ENCODE measurements at places on chromosomes 6 and 20.

GRCh38 chr20:16123623-16124022 is 449.6 kb downstream of the KIF16B start:
- no peak for DNase-seq

DNA sequence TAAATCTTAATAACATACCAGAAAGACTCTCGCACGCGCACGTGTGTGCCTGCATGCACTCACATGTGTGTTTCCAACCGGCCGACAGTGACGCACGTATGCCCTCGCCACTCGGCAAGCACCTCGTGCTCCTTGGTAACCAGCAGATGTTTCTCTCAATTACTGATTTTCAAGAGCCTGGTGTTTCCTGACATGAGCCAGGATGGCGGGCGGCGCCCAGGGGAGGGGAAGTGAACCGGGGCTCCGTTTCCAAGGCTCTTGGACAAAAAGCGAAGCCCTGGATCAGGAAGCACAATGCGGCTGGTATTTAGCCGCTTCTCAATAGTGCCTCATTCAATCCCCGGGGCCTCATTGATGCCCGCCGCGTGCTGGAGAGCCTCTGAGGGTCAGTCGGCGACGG is 37.7 kb downstream of the PMEPA1 start:
- no peak for DNase-seq

DNA sequence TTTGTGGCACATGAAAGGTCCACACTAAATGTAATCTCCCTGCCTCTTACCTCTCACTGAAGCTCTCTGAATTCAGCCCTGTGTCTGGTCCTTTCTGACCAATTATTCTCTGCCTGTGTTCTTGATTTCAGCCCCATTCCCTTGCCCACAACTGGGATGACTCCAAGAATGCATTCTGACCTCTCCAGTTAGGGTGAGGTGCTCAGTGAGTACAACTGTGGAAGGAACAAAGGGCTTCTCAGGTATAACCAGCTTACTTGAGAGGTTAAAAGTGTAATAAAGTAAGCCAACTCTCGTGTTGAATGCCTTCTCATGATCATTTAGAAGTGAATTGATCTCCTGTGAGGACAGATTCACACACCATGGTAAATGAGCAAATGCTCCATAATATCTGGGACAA is 88.1 kb downstream of the GCLC start:
- no peak for DNase-seq

DNA sequence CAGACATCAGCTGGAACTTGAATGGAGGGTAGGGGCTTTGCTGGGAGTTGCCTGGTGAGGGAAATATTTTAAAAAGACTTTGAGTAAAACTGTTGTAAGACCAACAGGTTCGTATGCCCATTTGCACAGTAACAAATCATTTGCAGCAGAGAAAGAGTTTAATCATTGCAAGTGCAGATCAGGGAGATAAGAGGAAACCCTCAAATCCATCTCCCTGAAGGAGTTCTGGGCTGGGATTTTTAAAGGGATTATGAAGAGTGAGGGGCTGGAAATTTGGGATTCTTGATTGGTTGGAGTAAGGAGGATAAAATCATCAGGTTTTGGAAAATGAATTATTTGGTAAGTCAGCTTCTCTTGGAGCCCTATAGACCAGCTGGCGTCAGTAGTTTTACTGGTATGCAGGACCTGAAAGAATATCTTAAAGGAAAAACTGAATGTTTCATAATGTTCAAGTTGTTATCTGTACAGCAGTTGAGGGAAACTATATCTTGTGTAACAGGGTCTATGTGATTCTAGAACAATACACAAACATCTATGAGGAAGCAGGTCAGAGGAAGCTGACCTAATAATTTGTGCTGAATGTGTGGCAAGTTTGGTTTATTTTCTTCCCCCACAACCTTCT is 295.5 kb downstream of the PLCB1 start:
- DNase-seq, result no peak

DNA sequence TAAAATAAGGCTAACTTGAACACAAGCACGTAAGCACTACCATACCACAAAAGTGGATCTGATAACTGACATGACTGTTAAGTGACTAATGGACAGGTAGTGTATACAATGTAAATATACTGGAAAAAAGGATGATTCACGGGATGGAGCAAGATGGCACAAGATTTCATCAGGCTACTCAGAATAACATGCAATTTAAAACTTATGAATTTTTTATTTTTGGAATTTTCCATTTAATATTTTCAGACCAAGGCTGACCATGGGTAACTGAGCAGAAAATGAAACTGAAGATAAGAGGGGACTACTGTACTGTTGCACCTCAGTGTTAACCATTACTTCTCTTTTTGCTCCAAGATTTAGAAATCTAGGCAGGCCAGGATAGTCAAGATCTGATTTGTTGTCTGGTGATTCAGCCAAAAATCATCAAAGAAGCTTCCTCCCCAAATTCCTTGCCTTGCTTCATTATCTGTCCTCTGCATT is 45.4 kb downstream of the TPBG start:
- DNase-seq, result no peak

DNA sequence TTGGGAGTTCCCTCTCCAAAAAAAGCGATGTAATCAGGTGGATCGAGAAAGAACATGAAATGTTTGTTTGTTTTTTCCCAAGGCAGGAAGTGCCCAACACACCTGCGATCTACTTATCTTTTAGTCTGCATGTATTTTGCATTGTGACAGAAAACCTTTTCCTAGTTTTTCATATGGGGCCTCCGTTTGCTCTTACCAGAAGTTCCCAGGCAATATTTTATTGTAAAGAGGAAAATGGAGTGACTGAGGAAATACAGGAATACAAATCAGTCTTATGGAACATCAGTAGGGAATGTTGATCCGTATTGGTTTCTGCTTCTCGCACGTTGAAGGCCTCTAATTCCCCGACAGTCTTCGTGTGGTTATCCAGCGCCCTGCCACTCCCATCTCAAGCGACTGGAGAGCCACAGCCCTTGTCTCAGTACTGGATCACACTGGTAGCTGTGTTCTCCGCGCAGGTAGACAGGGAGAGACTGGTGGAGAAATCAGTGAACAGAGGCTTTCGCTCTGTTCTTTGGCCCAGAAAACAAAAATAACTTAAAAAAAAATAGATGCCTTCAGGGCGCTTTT is 107.4 kb downstream of the TRIM27 start:
- no peak for DNase-seq

DNA sequence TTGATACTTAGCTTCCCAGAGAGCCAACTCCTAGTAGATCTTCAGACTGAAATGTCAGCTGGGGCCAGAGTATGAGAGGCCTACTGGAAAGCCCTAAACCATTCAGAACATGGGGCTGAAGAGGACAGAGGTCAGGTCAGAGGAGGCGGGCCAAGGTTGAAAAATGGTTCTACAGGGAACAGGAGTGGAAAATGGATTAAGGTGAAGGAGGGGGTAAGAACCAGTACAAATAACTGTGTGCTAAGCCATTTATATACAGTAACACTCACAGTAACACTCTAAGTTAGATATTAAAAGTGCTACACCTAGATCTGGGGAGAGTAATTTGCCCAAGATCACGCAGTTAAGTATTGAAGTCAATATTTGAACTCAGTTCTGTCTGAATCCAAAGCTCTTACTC is 313.2 kb upstream of the MAP3K7 start:
- no peak for DNase-seq

DNA sequence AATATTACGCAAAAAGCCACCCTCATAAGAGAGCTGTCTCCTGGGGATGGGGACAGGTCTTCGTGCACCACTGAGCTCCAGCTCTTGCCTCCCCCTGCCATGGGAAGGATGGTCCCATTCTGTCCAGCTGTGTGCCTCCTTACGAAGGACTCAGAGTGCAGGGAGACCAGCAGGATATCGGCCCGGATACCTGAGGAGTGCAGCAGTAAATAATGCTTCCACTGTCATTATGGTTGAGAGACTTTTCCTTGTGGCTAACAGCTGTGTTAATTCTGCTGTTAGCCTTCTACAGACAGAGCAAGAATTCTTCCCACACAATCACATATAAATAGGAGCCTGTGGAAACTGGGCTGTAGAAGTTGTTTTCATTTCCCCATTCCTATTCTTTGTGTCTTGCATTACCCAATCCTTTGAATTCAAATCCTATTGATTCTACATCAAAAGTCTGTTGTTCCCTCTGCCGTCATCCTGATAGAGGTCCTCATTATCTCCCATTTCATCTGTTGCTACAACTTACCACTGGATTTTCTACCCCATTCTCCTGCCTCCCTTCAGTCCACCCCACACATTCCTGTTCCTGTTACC is 364.6 kb upstream of the SOX4 start:
- no peak for DNase-seq

- DNase-seq, result no peak
Observed at GRCh38 chr20:31497838-31498540, 16.3 kb upstream of the HM13 start.

DNA sequence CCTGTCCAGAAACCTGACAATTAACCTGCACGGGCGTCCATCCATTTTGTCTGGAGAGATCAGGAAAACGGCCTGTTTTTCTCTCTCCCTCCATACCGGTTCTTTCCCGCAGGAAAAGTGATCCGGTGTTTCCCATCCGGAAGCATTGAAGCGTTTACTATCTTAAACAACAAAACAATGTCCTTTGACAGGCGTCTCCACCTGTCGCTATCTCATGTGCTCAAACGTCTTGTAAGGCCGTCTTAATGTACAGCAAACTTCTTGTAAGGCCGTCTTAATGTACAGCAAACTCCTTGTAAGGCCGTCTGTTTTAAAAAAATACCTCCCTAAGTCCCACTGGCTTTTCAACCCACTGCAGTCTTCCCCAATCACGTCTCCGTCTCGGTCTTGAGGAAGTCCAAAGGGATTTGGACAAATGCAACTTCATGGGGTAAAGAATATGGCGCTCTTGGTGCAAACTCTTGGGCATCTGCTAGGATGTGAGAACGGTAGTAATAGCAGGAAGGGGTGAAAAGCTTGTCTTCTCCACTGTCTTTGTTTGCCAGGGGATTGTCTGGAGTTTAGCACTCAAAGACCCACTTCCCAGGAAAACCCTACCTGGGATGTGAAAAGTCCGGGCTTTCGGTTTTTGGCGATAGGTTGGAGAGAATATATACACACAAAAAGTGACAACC is 29.9 kb upstream of the TRIM27 start:
- DNase-seq, result no peak

GRCh38 chr20:19056909-19057308 is 155.5 kb upstream of the SLC24A3 start:
- DNase-seq, result no peak

GRCh38 chr6:1597924-1598323 is 11.8 kb upstream of the FOXC1 start:
- no peak for DNase-seq

- no peak for DNase-seq
Observed at GRCh38 chr6:81749707-81750106, 2.8 kb downstream of the TENT5A start.

GRCh38 chr20:8218861-8219260 is 86.8 kb downstream of the PLCB1 start:
- DNase-seq, result no peak

DNA sequence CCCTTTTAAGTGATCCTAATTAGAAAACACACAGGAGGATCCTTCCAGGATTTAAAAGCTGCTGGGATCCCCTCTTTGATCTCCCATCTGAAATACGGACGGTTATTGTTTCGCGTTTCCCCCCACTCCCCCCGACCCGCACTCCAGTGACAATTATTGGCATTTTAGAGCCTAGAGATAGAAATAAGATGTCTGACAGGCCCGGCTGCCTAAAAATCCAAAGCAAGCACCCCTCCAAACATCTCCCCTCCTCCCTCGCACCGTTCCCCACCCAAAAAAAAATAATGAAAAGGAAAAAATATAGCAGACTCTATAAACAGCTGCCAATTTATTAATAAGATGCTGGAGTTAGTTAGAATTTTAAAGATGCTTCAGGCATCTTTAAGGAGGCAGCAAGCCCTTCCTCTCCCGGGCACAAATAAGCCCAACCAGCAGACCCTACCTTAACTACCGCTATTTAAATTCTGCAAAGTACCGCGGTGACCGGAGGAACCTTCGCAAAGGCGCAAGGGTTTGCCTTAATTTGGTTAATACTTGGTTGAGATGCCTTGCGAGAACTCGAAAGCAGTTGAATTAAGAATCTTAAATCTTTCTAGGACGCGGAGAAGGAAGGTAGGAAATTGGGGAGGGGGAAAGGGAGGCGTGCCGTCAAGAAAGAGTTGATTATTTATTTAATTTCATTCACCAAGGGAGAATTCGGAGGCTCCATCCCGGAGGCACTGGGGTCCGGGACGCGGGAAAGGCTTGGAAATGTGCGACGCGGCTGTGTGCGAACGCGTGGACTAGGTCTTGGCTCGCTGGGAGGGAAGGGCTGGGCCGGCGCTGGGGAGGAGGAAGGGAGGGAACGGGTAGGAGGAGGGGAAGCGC is 1.5 kb upstream of the ISM1 start:
- DNase-seq, result no peak

- DNase-seq, result no peak
Observed at GRCh38 chr6:29941916-29942274, 437 bp upstream of the HLA-A start.

DNA sequence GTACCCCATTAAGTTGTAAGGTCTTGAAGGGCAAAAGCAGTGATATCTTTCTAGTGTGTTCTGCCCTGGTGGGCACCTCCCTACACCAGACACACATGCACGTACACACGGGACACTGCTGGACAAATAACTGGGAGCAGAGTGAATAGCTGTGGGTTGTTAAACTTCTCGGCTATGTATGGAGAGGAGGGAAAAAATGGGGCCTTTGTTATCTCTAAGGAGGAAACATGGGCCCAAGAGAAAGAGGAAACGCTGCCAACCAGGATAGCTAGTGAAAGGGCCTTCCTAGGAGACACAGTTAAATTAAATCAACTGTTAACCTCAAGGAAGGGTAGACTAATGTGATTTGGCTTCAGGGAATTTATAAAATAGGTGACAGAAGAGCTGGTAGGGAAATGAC is 169.7 kb downstream of the MYLK4 start:
- no peak for DNase-seq

- DNase-seq, result no peak
Observed at GRCh38 chr6:136950436-136951126, 28.5 kb downstream of the SLC35D3 start.

DNA sequence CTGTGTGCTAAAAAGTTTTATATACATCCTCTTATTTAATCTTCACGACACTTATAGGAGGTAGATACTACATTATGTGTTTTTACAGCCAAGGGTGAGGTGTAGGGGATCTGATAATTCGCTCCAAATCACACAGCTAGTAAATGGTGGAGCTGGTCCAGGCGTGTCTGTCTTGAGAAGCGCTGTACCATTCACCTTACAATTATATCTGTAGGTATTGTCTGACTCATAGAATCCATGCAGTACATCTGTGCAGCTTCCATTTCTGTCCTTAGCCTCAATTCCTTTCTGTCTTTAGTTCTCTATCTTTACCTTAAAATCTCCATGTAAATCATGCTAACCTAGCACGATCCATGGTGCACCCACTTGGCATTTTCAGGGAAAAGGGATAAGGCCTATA is 120.7 kb downstream of the CARMIL1 start:
- DNase-seq, result no peak

DNA sequence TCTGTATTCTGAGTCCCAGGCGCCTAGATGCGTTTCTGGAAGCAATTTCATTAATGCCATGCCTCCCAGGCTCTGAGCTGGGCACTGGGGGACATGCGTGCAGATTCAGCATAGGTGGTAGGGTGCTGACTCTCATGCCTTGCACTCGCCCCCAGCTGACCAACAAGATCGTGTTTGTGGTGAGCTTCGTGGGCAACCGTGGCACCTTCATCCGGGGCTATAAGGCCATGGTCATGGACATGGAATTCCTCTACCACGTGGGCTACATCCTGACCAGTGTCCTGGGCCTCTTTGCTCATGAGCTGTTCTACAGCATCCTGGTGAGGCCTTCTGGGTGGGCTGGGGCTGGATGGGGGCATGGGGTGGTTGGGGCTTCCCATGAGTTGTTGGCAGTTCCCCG is 21.6 kb downstream of the UQCC2 start:
- DNase-seq, result no peak

- DNase-seq, result no peak
Observed at GRCh38 chr6:134517145-134517658, 199.3 kb upstream of the SGK1 start.

Measured in stimulated activated CD4-positive, alpha-beta T cell treated with anti-CD3 and anti-CD28 coated beads, Interleukin-4, amount 100 ng/mL, for 48 hours (primary cell).